Activated CD8-positive, alpha-beta T cell treated with anti-CD3 and anti-CD28 coated beads, Interleukin-2, amount 10 ng/mL, durations not matched to agents 7 days and 5 days (primary cell): ENCODE measurements at places on chromosomes 3 and 15.

DNA sequence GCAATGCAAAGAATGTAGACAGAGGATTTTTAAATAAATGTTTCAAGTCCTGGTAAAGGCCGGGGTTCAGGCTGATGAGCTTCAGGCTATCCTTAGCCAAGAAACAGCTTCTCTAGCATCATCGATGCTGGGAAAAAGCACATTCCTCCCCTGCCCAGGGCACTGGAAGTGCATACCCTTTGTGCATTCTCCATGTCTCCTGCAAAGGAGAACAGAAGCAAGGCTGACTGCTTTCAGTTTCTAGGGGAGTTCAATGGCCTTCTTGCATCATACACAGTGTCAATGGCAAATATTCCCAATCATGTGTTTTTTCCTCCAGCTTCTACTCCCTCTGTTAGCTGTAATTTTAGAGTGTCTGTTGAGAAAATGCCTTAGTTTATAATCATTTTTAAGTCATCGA is 59.9 kb downstream of the GPR176 start:
- DNase-seq: no peak

DNA sequence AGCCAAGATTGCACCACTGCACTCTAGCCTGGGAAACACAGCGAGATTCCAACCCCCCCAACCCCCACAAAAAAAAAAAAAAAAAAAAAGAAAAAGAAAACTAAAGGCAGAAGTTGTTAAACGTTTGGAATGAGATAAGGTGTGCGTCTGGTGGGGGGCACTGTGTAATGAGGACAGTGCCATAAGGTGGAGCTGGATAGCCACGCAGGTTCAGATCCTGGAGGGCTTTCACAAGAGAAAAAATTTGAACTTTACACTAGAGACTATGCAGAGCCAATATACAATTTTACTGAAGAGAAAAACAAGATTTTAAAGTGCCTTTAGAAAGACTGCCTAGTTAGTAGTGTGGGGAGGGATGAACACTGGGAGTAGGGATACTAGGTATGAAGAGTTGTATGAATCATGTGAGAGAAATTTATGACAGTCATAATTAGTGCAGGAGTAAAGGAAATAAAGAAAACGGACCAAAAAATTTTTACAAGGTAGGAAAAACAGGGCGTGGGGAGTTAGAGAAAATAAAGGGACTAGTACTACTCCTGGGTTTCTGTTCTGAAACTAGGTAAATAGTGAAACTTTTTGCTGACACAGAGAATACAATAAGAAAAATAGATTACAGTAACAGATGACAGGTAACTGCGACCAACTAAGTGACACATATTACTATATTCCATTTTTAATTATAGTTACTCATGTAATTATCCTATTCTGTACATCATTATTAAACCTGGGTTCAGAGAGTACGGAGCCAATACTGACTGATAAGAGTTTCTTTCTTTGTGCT is 108.1 kb downstream of the PEAK1 start:
- DNase-seq: no peak

DNA sequence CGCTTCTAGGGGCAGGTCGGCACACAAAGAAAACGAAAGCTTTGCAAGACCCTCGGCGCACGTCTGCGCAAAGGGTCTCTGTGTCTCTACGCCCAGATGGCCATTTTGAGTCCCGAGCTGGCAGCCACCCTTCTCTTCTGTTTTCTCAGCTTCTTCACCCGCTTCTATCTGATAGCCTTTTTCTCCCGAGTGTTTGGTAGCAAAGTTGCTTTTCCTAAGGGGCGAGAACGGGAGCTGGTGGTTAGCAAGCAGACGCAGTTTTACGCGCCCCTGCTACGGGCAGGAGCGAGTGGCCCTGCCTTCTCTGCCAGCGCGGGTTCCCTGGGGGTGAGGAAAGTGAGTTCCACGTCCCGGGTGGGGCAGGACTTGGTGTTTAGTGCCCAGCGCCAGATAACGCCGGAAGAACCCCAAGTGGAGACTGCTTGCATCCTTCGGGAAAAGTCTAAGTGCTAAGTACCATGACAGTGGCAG is 2.9 kb upstream of the MKRN2 start:
- DNase-seq: no peak

DNA sequence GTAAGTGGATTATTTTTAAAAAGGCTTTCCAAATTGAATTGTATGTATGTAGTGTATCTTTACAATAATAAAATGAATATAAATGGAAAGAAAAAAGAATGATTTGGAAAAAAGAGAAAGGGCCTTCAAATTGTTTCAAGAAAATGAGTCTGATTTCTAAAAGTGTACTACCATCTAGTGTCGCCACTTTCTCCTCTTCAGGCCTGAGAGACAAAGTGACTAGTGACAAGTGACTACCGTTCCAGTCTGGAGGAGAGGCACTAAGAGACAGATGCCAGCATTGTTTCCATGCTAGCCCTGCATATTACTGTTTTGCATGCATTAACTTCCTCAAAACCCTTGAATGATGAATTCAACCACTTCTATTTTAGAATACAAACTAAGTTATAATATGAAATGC is 39.3 kb downstream of the P3H2 start:
- DNase-seq: no peak

DNA sequence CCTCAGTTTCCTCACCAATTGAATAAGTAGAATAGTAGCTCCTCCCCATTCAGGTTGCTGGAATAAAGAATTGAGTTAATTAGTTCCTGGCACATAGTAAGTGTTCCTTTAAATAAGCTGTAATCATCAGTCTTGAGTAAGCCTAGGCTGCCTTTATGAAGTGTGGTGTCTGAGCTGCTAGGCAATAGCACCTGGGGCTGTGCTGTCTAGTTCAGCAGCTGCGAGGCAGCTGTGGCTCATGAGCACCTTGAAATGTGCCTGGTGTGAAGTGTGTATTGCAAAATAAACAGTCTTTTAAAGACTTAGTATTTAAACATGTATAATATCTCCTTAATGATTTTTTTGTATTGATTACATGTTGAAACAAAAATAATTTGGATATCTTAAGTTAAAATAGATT is 77.6 kb downstream of the TOP2B start:
- no peak for DNase-seq

DNA sequence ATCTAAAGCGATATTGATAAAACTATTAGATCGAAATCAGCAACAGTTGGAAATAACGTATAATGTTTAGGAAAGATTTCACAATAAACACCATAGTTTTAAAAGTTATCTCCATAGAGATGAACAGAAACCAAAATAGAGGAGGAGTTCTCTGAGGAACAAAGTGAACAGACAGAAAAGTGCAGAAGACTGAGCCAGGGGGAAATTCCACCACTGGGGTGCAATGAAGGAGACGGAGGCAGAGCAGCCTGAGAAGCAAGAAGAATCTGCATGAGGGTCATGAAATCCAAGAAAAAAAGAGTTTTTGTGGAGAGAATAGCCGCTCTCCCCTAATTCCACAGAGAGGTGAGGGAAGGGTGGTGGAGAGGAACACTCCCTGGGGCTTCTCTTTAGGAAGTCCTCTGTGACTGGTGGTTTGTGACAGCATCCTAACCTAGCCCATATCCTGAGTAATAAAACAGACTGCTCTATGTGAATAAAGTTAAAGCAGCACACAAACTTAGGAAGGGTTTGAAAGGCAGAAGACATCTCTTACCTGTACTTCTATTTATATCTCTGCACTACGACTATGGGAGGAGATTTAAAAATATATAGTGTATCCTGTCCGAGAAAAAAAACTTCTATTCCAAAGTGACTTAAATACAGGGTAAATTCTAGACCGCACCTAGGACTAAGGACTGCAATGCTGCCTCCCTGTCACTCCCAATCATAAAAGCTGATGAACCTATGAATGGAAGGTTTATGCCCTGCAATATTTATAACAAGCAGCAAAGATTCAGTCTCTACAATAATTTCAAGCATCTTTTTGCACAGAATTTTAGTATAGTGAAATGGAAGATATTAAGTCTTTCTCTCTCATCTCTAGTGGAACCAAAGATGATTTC is 22.9 kb downstream of the ATP8B4 start:
- no peak for DNase-seq

GRCh38 chr15:85284497-85284896 is 95.9 kb upstream of the AKAP13 start:
- DNase-seq: no peak

- no peak for DNase-seq
Observed at GRCh38 chr3:157148196-157148889, 11.6 kb downstream of the CCNL1 start.

GRCh38 chr3:149963485-149963884 is 7.2 kb downstream of the PFN2 start:
- DNase-seq: no peak

GRCh38 chr3:69881756-69882428 is 117.6 kb upstream of the SAMMSON start:
- DNase-seq: no peak

GRCh38 chr15:101178479-101178878 is 73.4 kb downstream of the CHSY1 start:
- no peak for DNase-seq

- no peak for DNase-seq
Observed at GRCh38 chr3:99548674-99549073, 89.7 kb upstream of the COL8A1 start.

DNA sequence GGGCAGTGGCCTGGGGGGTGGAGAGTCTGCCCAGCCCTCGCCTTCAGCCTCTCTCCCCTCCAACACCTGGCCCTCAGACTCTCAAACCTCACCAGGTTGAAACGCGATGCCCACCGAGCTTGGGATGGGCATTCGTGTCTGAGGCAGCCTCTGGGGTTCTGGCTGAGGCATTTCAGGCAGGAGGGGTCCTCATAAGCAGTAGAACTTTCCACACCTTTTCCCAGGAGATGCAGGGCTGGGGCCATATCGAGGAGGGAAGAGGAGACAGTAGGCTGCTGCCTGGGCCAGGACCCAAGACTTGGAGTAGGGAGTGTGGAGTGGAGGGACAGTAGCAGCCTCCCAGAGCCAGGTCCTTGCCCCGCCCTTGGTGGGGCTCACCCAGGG is 24.6 kb downstream of the ACAA1 start:
- DNase-seq: no peak

DNA sequence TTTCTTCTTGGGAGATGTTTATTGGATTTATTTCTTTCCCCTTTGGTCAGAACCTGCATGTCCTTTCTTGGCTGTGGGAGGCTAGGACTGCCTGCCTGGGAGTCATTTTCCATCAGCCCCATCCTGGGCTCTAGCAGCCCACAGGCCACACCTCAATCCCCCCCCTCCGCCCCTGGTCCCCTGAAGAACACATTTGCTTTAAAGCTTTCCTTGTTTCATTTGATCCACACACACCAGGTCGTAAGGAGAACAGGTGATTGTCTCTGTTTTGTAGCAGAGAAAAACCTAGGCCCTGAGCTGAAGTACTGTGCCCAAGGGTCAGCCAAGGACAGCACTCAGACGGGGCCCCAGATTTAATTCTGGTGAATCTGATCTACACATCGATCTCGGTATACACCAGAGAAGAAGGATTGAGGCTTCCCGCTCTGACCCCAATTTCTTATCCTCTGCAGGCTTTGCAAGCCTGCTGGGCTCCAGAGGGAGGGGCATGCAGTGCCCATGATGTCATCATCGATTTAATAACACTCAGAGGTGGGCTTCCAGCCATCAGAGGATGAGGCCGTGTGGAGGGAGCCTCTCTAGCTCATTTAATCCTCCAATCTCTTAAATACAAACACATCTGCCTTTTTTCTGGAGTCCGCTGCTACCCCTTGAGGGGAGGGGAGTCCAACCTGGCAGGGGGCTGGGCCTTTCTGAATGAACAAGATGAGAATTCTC is 1.7 kb upstream of the CLN6 start:
- DNase-seq: no peak

DNA sequence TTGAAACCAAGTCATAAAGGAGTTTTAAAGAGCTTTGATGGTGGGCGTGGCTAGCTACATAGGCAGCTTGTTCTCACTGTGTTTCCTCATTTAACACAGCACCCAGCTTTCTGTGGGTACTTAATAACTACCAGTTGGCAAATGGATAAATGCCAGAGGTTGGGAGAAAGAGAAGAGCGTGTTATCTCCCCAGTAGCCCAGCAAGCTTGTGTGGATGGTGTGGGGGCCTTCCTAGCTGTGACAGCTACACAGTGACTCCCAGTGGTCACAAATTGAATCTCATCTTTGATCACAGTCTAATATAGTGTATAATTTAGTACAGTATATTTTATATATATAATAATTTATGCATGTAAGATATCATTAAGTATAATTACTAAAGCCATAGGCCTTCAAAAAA is 984.1 kb downstream of the EPHA3 start:
- DNase-seq: no peak

DNA sequence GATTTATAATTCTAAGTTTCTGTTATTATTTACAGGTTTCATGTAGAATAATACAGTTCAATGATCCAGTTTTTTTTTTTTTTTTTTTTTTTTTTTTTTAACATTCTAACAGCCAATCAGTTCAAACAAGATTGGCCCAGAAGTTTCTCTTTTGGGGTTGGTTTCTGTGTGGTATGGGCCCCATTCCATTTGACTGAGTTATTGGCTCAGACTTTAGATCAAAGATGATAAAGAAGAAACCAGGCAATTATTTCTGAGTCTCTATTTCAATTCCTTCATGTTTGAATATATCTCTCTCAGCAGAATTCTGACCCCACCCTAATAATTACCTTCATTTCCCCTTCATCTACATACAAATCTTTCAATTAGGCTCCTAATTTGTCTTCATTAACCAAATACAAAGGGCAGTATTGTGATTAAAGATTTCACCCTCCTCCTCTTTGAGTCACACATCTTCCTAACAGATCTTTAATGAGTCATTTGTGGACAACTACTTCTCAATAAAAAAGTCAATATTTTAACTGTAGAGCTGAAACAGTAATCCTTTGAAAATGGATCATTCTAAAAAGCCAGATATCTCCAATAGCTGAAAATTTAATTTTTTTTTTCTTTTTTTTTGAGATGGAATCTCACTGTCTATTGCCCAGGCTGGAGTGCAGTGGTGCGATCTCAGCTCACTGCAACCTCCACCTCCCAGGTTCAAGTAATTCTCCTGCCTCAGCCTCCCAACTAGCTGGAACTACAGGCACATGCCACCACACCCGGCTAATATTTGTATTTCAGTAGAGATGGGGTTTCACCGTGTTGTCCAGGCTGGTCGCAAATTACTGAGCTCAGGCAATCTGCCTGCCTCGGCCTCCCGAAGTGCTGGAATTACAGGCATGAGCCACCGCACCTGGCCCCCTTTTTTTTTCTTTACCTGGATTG is 878.8 kb downstream of the NAALADL2 start:
- no peak for DNase-seq

DNA sequence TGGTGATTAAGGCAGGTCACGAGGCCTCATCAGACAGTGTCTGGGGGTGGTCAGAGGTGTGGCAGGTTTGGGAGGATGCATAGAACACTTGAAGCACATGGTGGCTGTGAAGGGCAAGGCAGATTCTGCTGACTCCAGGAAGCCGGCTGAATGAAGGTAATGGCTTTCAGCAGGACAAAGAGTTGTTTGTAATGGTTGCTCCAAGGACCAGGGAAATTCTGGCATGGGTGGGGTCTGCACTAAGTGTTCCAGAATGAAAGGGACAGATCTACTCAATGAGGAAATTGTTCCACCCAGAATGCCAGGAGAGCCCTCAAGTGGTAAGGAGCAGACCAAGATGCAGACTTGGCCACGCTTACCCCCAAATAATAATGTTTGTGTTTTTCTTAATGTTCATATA is 70.7 kb upstream of the ACAD9 start:
- DNase-seq: no peak
